ENCODE measurements at places on chromosomes 13 and 19.

DNA sequence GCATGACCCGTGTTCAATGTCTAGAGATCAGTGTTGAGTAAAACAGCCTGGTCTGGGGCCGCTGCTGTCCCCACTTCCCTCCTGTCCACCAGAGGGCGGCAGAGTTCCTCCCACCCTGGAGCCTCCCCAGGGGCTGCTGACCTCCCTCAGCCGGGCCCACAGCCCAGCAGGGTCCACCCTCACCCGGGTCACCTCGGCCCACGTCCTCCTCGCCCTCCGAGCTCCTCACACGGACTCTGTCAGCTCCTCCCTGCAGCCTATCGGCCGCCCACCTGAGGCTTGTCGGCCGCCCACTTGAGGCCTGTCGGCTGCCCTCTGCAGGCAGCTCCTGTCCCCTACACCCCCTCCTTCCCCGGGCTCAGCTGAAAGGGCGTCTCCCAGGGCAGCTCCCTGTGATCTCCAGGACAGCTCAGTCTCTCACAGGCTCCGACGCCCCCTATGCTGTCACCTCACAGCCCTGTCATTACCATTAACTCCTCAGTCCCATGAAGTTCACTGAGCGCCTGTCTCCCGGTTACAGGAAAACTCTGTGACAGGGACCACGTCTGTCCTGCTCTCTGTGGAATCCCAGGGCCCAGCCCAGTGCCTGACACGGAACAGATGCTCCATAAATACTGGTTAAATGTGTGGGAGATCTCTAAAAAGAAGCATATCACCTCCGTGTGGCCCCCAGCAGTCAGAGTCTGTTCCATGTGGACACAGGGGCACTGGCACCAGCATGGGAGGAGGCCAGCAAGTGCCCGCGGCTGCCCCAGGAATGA, 1.5 kb upstream of the CEACAM5 start:
- DNase-seq, result peak; percentile 11

DNA sequence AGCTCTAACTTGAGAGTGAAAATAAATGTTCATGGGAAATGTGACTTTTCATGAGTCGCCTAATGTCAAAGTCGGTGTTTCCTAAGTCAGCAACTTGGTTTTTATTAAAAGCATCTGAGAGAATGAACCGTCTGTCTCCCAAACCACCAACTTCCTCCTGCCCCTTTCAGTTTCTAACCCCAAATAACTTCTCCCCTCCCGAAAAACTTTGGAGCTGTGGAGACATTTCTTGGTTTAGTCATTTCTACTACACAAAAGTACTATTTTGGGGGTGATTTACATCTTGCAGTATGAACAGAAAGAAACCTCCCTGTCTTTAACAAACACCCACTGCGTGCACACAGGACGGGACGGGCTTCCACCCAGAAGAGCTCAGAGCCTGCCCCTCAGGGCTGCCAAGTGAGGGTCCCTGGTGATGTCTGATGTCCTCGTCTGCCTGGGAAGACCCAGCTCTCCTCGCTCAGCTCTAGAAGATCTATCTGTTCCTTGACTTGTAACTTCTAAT, 65.0 kb downstream of the RASA3 start:
- no peak for DNase-seq

DNA sequence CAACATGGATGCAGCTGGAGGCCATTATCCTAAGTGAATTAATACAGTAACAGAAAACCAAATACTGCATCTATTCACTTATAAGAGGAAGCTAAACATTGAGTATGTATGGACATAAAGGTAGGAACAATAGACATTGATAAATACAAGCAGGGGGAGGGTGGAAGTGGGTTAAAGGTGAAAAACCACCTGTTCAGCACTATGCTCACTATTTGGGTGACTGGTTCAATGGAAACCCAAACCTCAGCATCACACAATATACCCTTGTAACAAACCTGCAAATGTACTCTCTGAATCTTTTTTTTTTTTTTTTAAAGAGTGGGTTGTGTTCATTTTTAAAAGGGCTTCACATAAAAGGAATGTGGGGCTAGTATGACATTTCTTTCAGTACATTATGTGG, 26.9 kb upstream of the CPB2 start:
- DNase-seq, result no peak

DNA sequence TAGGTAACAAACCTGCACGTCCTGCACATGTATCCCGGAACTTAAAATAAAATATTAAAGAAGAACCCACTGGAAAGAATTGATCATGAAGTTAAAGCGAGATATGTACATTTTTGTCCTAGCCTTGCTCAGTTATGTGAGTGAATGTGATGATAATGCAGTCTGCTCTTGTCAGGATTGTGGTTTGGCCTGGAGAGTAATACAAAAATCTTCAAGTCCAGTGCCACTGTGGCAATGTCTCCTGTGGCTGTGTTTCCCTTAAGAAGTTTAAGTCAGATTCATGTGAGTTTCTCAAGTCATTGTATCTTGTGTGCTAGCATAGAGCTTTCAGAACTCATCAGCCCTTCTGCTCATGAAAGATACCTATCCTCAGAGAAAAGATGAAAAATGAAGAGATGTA, 18.0 kb upstream of the ITGBL1 start:
- no peak for DNase-seq

- no peak for DNase-seq
These were observed 132.5 kb downstream of the DNAJC3 start for GRCh38 chr13:95809429-95809828.

DNA sequence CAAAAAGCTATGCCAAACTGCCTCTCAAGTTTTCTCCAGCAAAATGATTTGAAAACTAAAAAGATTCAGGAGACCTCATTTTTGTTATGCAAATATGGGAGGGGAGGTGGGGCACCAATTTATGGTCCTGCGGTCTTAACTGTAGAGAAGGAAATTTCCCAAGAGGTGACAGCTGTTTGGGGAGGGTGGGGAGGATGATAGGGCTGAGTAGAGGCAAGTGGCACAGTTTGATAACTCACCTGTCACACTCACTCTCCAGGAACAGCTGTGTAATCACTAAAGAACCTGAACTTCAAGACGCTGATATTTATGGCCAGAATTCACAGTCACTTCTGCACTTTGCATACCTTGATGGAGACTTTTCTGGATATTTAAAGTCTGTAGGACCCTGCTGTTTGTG, 232.9 kb upstream of the STARD13 start:
- DNase-seq, result no peak

DNA sequence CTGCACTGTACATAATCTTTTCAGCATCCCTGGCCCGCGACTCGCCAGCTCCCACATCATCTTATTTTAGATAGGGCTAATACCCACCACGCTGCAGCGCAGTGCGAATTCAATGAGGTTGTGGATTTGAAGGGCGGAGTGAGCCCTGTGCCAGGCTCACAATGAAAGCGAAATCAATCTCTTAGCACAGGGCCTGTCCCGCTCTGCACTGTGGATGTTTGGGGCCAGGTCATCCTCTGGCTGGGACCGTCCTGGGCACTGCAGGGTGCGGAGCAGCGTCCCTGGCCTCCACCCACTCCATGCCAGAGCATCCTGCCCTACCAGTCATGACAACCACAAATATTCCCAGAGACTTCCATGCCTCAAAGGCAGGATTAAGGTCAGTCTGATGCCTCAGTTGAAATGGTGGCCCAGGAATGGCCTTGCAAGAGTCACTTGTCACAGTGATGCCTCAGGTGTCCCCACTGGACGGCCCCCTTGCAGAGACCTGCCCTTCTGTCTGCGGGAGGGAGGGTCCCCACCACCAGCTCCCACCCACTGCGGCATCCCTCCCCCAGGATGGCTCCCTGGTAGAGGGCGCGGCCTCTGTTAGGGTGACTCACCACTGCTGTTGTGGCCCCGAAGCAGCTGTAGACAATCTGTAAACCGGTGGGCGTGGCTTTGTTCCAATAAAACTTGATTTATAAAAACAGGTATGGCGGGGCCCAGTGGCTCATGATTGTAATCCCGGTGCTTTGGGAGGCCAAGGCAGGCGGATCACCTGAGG, 5.6 kb downstream of the UHRF1 start:
- peak; percentile 58 for DNase-seq

GRCh38 chr13:87052731-87053130, 618.4 kb upstream of the SLITRK5 start:
- no peak for DNase-seq

- no peak for DNase-seq
These were observed 139.3 kb downstream of the ENOX1 start for GRCh38 chr13:43647471-43647870.

DNA sequence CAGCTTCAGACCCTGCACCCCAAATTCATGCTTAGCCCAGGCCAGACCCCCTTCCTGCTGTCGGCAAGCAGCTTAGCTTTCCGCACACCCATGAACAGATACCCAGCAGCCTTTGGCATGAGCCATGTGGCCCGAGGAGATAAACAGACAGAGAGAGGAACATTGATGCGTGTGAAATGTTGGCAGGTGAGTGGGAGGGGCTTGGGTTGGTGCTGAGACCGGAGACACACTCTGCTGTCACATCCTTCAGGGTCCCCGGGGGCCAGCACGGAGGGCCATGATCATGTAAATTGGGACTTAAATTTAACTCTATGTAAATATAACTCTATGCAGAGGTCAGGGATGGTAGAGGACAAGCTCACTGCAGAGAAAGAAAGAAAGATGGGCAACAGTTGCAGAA, 1.5 kb downstream of the CD22 start:
- no peak for DNase-seq

DNA sequence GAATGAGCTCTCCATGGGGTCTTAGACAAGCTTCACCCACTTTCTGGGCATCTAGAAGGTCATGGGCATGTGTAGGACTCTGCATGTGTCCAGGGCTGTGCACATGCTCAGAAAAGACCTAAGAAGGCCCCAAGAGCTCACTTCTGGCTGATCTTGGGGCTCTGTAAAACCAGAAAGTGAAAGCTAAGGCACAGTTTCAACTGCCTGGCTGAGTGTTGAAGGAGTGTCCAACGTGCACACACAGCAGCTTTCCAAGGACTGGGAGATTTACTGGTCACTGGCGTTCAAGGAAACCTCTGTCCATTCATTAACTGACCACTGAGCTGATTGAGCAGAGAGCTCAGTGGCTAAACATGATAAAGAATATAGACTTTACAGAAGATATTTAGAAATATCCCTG, 137.9 kb downstream of the KATNAL1 start:
- DNase-seq, result no peak

- DNase-seq, result no peak
These were observed 13.9 kb upstream of the FBXO27 start for GRCh38 chr19:39046037-39046821.

GRCh38 chr13:67138970-67139369, 91.2 kb downstream of the PCDH9 start:
- DNase-seq, result no peak

DNA sequence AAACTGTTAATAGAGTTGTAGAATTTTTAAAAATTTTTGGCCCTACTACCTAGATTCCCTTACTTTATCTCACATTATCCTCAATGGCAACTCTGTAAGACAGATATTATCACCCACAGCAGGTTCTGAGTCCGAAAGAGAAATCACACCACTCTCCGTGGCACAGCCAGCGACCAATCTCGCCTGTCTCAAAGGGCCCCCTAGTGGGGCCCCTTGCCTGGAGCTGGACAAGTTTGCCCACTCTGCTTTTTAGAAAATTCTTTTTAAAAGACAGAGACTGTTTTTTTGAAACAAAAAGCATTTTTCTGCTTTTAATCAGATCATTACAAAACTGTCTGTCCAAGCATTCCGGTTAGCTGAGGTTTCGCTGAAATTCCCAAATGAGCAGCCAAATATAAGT, 21.7 kb downstream of the PHF11 start:
- no peak for DNase-seq

DNA sequence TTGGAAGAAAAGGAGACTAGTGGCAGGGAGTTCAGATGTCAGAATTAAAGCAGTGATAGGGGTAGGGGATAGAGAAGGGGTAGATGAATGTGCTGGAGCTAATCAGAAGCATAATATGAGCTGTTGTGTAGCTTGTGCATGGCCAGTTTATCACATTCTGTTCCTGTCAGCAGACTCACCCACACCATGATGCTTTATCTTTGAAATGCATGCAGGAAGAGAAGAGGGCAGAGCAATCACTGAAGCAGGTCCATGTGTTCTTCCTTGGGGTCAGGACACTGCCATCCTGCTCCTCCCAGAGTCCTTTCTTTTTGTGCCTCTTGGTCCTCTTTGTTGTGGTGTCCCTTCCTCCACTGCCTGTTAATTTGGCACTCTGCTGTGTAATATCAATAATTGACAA, 5.8 kb downstream of the CHAMP1 start:
- DNase-seq, result no peak

DNA sequence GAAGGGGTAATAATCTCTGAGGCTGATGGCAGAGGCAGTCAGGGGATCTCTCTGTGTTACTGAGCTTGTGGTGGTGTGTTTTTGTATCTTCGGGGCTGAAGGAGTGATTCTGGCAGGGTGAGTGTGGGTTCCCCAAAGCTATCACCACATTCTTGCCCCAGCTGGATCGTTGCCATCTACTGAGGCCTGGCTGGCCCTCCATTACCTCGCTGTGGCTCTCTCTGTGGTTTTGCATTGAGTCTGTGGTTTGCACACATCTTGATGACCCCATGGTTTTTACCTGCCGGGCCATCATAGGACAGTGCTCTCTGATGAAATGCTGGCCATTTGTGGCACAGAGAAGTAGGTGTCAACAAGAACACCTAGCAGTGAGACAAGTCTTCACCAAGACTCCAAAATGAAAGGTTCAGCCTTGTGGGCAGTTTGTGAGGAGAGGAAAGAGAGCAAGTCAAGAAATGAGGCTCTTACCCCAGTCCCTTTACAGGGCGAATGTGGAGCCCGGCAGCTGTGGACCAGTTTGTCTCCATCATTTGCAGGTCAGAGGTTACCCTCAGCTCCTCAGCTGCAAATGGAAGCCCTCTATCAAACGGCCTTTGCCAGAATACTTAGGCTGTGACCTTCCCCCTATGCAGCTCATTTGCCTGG, 69.0 kb upstream of the NPAS1 start:
- DNase-seq, result no peak

DNA sequence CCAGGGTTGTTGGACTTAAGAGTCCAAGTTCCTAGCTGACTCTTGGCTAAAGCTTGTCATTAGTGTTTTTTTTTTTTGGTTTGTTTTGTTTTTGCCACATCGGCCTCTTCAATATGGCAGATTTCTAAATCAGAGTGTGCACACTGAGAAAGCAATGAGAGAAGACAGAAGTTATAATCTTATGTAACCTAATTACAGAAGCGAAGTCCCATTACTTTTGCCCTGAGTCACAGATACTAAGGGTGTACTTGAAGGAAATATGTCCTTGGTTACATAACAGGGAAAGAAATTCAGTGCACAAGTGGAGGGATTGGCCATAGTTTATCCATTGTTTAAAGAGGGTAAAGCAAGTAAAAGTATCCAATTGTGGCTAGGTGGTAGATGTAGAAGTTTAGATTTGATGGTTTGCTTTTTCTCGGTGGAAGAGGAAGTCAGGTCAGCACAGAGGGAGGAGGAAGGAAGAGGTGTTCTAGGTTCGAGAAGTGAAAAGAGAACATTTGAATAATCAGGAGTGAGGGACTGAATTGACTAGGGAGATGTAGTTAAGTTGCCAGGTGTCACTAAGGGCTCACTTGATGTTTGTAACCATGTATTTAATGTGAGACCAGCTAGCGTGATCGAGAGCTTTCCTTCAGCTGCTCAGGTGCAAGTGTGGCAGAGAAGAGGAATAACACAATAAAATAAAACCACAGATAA, 12.2 kb downstream of the GTF2F2 start:
- DNase-seq, result no peak

All from keratinocyte (primary cell).